ENCODE measurements at places on chromosomes 4 and X.

- DNase-seq = no peak
Measured at GRCh38 chr4:8101213-8102075, 57.2 kb downstream of the ABLIM2 start.

DNA sequence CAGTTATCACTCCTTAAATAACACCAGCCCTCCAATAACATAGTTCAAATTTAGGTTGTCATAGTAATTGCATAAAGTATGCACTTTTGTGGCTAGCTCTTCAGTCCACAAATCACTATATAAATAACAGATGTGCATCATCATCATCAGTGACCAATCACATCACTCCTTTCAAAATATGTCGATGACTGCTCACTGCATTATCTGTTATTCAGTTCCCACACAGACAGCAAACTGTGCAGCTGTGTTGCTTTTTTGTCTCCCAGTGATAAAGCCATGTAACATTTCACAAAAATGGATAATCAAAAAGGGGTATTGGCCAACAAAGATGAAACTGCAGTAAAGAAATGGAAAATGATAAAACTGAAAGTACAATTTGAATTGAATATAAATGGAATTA lies 205.4 kb downstream of the DCLK2 start:
- DNase-seq = no peak

DNA sequence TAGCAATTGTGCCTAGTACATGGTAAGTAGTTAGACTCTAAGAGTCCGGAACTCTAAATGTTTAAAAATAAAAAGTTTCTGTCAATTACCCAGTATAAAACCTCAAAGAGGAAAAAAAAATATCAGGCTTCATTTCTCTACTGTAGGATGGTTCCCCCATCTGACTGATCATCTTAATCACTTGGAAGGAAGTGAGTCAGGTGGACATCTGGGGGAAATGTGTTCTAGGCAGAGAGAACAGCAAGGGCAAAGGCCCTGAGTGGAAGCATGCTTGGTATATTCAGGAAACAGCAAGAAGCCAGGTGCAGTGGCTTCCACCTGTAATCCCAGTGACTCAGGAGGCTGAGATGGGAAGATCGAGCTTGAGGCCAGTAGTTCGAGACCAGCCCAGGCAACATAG lies 2.9 kb upstream of the EIF1AX start:
- peak; percentile 0 for DNase-seq

GRCh38 chr4:31788676-31789075 lies 1068.5 kb downstream of the PCDH7 start:
- no peak for DNase-seq

DNA sequence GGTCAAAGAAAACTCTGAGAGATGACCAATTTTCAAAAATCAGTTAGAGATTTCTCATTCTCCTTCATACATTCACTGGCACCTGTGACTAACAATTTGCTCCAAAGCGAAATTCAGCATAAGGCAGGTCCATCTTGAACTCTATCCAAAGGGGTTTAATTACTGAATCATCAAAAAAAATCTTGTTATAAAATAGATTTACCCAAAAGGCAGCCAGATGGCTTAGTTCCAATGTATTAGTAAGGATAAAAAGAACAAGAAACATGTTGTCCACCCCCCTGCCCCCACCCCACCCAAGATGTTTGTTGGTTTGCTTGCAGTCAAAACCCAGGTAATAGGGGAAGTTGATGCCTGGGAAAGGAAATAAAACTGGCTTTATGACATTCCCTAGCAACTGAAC lies 200.3 kb downstream of the ANTXR2 start:
- DNase-seq = no peak

- DNase-seq = no peak
Measured at GRCh38 chr4:80195441-80196140, 1.7 kb upstream of the PRDM8 start.

DNA sequence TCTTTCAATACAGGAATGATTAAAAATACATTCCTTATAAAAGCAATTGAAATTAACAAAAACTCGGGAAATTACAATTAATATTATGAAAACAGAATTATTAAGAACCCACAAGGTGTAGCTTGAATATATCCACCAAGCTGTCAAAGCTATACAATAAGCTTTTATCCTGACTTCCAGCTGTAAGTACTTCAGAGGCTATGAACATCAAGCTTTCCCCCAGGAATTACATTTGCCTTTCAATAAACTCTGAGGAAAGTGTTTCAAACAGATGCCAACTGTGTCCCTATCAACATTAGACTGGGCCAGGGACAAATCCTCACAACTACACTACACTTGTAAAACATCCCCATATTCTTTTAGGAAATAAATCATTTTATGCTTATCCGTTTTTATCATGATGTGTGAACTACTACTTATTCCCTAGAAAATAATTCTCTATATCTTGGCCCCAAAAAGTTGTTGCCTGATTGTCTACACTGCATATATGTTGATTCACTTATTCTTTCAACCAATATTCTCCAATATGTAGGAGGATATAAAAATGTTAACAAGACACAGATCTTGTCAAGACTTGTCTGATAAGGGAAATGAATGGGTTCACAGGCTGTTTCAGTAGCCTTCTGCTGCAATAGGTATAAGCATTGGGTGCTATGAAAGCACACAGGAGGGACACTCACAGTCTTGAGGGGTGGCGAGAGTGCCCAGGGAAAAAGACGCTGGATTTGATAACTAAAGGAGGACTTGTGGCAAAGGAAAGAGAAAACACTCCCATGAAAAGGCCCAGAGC lies 494.1 kb downstream of the CENPC start:
- DNase-seq = no peak

GRCh38 chrX:619451-619811 lies 11.2 kb upstream of the SHOX start:
- no peak for DNase-seq

- no peak for DNase-seq
Measured at GRCh38 chr4:25926462-25926861, 12.4 kb downstream of the SMIM20 start.

Data from T-helper 2 cell (primary cell).